Stimulated activated CD8-positive, alpha-beta memory T cell treated with anti-CD3 and anti-CD28 coated beads, Interleukin-7, amount 100 ng/mL, for 24 hours (primary cell): ENCODE measurements at places on chromosomes 5 and 9.

DNA sequence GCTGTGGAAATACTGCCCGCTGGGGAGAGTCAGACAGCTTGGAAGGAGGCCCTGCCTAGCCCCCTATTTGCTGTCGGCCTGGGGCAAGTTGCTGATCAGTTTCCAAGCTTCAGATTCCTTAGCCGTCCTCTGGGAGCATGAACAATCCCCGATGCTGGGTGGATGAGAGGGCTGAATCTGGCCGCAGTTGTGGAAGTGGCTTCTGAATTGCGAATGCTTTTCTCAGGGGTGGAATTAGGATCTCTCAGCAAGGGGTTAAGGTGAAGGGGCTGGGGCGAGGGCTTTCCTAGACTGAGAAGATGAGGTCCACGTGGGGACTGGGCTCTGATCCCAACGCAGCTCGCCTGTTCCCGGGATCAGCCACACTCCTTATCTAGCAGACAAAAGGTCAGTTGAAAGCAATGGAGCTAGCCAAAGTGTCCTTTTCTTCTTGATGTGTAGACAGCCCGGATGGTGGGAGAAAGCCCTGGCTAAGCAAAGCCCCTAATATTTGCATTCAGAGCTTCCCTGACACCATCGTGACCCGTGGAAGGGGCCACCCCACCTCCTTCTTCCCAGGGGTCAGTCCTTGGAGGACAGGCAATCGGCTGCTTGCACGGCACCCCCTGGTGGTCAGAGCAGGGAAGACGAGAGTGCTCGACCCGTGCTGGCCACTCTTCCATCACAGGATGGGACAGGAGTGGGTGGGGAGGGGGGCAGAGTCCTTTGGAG, 54.9 kb downstream of the COL15A1 start:
- peak; percentile 40 for DNase-seq

GRCh38 chr5:174911118-174911517, 186.7 kb downstream of the MSX2 start:
- no peak for DNase-seq

DNA sequence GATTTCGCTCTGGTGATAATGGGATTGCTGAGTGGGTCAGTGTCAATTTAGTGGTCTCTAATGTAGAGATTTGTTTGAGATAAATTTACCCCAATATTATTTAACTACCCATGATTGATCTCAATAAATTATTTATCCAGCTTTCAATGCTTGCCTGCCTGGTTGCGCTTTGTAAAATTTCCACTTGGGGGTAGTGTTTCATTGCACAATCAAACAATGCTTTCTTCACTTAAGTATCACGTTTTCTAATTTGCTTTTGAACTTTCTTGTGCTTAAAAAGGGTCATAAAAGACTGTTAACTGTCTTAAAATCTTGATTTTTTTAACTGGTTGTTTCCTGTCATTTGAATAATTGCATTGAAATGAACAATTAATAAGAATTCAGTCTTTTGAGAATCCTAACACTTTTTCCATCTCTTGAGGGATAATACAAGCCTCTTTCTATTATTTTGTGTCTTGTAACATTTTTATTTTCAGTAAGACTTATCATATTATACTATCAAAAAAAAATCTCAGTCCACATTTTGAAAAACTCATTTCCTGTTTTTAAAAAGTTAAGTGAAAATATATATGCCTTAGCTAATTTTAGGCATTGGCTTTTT, 18.7 kb downstream of the HSD17B4 start:
- DNase-seq: no peak

- DNase-seq: no peak
These were observed 252.0 kb upstream of the GAS1 start for GRCh38 chr9:87199278-87199677.

DNA sequence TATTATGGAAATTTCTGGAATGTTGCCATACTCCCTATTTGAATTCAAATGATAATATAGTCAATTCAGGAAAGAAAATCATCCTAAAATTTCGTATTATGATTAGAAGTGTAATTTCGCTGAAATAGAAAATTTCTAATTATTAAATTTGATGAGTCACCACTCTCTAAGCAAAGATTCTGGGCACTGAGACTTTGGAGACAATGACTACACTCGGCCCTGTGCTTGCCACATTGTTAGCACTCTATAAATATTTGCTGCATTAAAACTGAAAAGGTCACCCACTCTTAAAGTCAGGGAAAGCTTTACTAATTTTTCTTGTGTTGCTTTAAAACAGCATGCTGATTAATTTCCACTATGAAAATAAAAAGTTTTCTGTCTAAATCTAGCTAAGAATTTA, 240.3 kb downstream of the TLE4 start:
- no peak for DNase-seq

- DNase-seq: no peak
These were observed 27.3 kb downstream of the NME5 start for GRCh38 chr5:138111937-138112336.

GRCh38 chr9:123686131-123686828, 243.6 kb downstream of the DENND1A start:
- DNase-seq: no peak

- DNase-seq: no peak
These were observed 119.7 kb upstream of the ABCA1 start for GRCh38 chr9:105047742-105048041.

- DNase-seq: no peak
These were observed 91.8 kb upstream of the ACO1 start for GRCh38 chr9:32292611-32293010.
